Umbilical cord (tissue), 2 donors: ENCODE measurements at places on chromosomes 5 and 9. TPM values are rescaled to one million over a fixed set of nuclear protein-coding genes. Genes with fewer than 3 reads are reported as not detected.

GRCh38 chr5:159444441-159445082, 114.3 kb upstream of the IL12B start:
- DNase-seq, result peak; percentile 83

DNA sequence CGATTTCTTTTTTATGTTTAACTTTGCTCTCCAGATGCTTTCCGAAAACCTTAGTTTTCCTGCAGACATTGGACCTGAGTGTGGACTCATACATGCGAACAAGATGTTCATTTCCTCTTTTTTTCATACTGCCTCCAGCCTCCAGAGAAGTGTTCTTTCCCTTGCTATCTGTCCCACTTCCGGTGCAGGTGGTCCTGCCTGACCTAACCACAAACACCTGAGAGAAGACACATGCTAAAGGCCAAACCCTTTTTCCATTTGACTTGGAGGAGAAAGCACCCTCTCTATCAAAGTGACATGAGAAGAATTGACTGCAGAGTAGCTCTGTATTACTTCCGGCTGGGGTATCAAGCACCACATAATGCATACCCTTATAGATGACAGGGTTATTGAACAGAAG, 334.0 kb downstream of the ARHGEF28 start:
- no peak for DNase-seq

Gene CCDC192
- total RNA-seq, result not detected

Gene EIF4E1B
- total RNA-seq, result 5.3 TPM

- DNase-seq, result no peak
These were observed 19.5 kb upstream of the ASPN start for GRCh38 chr9:92501671-92502393.
